Calu3 (cell line): ENCODE measurements at places on chromosomes 16 and 17.

GRCh38 chr16:15498427-15499175, 64.2 kb downstream of the BMERB1 start:
- DNase-seq = no peak

GRCh38 chr17:32564325-32564724, 77.5 kb downstream of the CDK5R1 start:
- no peak for DNase-seq

GRCh38 chr16:48001324-48001895, 154.4 kb downstream of the ABCC12 start:
- DNase-seq = no peak

- peak; percentile 65 for DNase-seq
Measured at GRCh38 chr16:88770461-88771293, 14.3 kb downstream of the PIEZO1 start.

- DNase-seq = no peak
Measured at GRCh38 chr17:63659850-63660249, 37.6 kb downstream of the MAP3K3 start.

GRCh38 chr16:70574595-70575271, 51.1 kb downstream of the SF3B3 start:
- no peak for DNase-seq

GRCh38 chr17:1793447-1793806, 31.6 kb downstream of the SERPINF1 start:
- DNase-seq = no peak

GRCh38 chr16:58026139-58026704, 668 bp downstream of the MMP15 start:
- DNase-seq = peak; percentile 53

DNA sequence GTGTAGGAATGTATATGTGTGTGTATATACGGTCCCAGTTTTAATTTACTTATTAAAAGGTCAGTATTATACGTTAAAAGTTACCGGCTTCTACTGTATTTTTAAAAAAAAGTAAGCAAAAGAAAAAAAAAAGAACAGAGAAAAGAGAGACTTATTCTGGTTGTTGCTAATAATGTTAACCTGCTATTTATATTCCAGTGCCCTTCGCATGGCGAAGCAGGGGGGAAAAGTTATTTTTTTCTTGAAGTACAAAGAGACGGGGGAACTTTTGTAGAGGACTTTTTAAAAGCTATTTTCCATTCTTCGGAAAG, 1.6 kb downstream of the NOG start:
- DNase-seq = no peak

- DNase-seq = no peak
Measured at GRCh38 chr16:63981639-63982038, 1140.2 kb downstream of the CDH11 start.

GRCh38 chr16:9034056-9034455, 57.4 kb upstream of the HAPSTR1 start:
- no peak for DNase-seq

- no peak for DNase-seq
Measured at GRCh38 chr16:35305476-35305875, 1846.1 kb downstream of the TP53TG3F start.

DNA sequence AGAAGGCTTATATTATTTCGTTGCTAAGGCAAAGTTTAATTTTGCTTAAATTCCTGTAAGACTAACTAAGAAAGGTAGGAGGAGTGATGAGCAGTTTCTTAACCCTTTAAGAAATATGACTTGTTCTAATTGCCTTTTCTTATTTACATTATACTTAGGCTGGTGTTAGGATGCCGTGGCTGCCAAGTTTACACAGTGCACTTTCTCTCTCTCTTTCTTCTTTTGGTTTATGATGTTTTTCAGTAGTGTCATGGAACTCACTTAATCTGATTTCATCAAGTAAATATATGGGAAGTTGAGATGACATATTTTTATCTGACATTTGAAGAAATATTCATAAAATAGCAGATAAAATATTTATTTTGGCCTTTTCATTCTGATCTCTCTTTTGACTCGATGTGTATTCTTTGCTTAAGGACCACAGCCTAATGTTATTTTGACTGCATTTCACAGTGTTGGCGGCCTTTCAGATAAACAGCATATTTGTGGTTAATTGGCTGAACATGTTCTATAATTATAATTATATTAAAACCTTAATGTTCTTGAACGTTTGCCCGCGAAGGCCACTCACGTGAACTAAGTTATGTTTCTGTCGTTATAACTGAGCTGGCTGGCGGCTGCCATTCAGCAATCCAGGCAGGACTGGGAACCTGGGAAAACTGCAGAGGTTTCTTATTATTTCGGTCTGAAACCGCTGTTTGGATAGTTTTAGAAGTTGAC, 191.6 kb downstream of the WWOX start:
- DNase-seq = no peak

DNA sequence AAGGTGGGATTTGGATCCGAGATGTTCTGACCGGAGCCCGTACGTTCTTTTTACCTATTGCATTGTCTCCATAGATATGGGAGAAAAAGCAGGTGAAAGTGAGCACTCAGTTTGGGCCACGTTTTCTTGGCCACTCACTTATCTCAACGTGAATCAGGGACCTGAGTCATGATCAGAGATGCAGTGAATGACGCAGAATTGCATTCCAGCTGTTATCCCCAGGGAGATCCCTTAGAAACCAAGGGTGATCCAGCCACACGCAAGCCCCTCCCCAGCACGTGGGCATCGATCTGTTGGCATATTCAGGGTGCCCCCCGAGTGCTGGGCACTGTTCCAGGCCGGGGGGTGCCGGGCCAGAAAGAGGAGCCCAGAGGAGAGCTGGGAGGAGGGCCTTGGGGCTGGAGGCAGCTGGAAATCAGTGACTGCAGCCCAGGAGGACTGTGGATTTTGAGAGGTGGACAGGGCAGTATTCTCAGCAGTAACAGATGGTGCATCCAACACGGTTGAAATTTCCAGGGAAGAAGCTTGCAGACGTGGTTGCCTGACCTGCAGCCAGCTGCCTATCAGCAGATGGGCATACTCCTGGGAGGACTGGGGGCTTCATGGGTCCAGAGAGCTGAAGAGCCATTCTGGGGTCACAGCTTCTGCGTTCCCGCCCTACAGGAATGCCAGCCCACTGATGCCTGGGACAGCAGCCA, 87.2 kb upstream of the CACNG5 start:
- DNase-seq = no peak

- DNase-seq = no peak
Measured at GRCh38 chr17:73592501-73592961, 51.7 kb downstream of the SDK2 start.

DNA sequence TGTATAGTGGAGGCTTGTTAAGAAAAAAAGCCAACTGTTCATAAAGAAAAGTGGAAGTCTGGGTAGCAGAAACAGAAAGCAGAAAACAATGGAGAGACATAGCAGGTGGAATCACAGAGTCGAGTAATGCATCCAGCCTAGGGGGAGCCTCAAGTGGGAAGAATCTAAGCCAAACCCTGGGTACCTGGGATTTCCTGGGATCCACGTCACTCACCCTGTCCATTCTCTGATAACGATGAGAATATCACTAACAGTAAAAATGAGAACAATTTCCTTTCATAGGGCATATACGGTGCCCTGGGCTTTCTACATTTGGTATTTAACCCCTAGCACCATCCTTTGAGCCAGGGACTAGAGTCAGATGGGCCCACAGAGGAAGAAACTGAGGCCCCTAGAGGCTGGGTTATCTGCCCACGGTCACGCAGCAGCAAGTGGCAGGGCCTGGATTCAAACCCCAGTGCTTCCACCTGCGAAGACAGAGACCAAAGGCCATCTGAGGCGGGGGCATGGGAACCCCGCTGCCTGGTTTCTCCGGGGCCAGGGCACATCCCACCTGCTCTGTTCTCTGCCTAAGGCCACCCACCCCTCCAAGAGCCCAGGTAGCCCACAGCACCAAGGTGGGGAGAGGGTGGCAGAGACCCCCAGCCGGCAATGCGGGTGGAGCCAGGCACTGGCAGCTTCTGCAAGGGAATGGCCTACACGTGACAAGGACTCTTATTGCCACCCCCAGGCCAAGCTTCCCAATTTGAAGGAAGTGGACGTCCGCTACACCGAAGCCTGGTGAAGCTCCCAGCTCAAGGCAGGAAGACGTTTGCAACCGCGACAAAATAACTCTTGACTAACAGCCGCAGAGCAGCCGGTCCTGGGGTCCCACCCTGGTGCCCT, 69.8 kb upstream of the PLCG2 start:
- no peak for DNase-seq

- no peak for DNase-seq
Measured at GRCh38 chr17:57638284-57638683, 106.8 kb downstream of the CCDC182 start.

GRCh38 chr16:88993166-88993761, 16.3 kb upstream of the CBFA2T3 start:
- no peak for DNase-seq

- DNase-seq = peak; percentile 71
Measured at GRCh38 chr17:7237761-7238419, 1.4 kb downstream of the PHF23 start.

- DNase-seq = no peak
Measured at GRCh38 chr16:70457446-70458166, 3.2 kb downstream of the FCSK start.

DNA sequence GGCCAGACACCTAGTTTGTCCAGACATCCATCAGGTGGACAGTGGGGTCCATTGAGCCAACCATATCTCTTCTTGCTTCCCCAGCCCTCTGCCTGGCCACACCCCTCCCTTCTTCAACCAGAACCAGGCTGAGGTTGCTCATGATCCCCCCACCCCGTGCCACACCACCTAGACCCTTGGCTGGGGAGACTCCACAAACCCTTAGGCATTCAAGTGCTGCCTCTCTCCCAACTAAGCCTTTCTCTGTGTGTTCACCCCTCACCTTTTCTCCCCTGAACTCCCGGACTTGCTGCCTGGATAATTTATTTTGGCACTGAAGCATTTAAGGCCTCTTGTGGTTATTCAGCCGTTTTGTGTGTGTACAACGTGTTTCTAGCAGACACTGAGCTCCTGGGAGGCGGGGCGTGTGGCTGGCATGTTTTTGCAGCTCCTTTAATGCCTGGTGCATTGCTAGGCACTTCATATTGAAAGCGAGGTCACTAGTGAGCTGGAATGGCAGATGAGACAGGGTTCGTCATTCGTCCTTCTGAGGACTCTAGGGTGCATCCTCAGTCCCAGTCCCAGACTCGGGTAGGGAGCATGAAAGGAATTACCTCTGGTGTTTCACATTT, 28.7 kb downstream of the CACNA1G start:
- DNase-seq = no peak

GRCh38 chr17:64653325-64653984, 8.7 kb downstream of the SMURF2 start:
- DNase-seq = no peak

DNA sequence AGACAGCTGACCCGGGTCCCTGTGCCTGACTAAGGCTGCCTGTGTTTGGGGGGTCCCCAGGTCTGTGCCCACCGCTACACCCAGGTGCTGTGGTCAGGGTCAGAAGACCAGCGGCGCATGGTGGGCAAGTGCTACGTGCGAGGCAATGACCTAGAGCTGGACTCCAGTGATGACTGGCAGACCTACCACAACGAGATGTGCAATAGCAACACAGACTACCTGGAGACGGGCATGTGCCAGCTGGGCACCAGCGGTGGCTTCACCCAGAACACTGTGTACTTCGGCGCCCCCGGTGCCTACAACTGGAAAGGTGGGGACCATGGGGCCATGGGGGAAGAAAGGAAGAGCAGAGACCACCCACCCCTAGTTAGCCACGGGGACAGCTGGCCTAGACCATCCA, 12.1 kb downstream of the ITGA3 start:
- no peak for DNase-seq

GRCh38 chr17:145671-146541, 8.5 kb downstream of the SCGB1C2 start:
- no peak for DNase-seq

DNA sequence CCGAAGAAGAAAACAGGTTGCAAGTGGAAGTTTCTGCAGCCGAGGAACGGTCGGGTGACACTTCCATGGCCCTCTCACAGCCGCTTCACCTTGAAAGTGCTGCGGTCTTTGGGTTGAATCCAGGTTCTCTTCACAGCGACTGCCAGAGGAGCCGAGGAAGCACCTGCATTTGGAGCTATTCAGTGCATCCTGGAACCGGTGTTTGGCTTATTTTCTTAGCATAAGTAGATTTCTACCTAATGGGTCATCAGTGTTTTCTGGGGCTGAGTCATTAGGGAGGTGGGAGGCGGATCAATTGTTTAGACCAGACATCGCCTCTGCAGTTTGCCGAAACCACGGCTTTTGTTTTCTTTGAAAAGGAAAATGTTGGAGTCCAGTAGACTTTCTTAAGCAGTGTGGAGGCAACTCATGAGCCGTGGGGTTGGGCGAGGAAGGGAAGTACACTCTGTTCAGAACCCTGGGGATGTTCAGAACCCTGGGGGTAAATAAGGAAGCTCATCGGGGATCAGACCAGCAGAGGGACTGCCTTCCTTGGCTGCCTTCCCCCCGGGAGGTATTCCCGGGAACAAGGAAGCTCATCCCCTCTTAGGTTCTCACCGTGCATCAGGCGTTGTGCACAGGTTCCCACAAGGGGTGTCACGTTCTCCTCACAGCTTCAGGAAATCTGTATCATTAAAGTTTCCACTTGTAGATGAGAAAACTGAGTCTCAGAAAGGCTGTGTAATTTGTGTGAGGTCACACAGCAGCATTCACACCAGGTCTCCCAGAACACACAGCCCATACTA, 361.5 kb downstream of the SNX29 start:
- no peak for DNase-seq

- no peak for DNase-seq
Measured at GRCh38 chr17:66496306-66496705, 193.9 kb downstream of the PRKCA start.

DNA sequence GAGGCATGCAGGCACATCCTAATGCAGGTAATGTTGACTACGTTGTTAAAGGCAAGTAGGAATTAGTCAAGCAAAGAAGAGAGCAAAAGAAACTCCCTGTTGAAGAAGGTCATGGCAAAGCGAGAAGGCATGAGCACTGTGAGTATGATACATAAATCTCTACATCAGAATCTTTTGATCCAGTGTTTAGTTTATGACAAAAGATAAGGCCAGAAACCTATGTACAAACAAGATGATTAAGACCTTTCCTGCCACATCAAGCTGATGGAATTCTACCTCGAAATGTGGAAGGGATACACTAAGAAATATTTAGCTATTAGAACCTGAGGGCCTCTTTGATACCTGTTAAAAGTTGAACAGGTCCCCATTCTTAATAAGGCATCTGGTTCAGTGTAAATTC, 20.2 kb downstream of the SYCE1L start:
- DNase-seq = no peak

DNA sequence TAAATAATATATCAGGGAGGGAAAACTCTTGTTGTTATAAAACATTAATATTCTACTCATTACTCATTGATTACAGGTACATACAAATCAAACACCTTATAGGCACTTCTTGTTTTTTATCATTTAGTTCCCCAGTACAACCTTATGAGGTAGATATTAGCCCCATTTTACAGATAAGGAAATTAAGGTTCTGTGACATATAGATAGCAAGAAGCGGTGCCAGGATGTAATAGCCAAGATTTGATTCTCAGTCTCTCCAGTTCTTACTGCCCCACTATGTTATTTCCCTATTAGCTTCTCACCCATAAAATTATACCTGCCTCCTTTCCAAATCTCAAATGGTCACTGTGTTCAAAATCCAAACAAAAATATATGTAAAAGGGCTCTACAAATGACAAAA, 36.9 kb downstream of the CMTM3 start:
- no peak for DNase-seq
